T-helper 17 cell (primary cell): ENCODE measurements at places on chromosomes 5 and 9. TPM values are rescaled to one million over a fixed set of nuclear protein-coding genes. Genes with fewer than 3 reads are reported as not detected.

The PCDHB5 gene
- 0.12 TPM for total RNA-seq

The PLK2 gene
- total RNA-seq, result 15.8 TPM

The COL5A1 gene
- 4.2 TPM for total RNA-seq

The TXNDC8 gene
- total RNA-seq, result not detected

The HAPLN1 gene
- not detected for total RNA-seq

The NIPAL4 gene
- 1.5 TPM for total RNA-seq

The SGCD gene
- total RNA-seq, result not detected

The DIPK1B gene
- 3.2 TPM for total RNA-seq
